Stimulated activated effector memory CD8-positive, alpha-beta T cell treated with anti-CD3 and anti-CD28 coated beads, Interleukin-12 subunit alpha, Interleukin-12 subunit beta, amount 100 ng/mL, for 72 hours (primary cell): ENCODE measurements at places on chromosomes 11 and 22.

DNA sequence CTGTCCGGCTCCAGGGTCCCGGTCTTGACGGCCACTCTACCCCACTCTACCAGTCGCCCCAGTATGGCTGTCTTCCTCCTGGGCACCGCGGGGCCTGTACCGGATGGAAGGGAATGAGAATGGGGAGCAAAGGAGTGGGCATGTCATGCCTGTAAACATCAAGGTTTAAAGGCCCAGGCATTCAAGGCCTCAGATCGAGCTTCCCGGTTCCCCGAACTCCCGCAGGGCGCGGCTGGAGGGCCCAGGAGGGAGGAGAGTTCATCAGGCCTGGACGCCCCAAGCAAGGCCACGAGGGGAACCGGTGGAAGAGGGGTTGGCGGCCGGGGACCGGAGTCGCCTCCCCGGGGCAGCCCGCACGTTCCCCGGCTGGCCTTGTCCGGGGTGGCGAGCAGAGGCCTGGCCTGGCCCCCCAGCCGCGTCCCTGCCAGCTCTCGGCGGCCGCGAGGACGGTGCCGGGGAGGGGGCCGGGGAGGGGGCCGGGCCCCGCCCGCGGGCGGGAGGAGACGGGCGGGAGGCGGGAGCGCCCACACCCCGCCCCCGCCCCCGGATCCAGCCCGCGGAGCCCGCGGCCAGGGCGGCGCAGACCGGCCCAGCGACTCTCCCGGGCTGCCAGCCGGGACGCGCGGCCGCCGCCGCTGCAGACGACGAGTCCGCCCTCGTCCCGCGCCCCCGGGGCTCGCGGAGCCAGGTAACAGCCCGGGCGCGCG is at the start of gene CDC42EP1:
TSS of gene CDC42EP1 (plus strand) at position 580 of the 707 bp plus-strand sequence. CDS start 5,870 bp downstream, outside the sequence.
- no peak for DNase-seq

DNA sequence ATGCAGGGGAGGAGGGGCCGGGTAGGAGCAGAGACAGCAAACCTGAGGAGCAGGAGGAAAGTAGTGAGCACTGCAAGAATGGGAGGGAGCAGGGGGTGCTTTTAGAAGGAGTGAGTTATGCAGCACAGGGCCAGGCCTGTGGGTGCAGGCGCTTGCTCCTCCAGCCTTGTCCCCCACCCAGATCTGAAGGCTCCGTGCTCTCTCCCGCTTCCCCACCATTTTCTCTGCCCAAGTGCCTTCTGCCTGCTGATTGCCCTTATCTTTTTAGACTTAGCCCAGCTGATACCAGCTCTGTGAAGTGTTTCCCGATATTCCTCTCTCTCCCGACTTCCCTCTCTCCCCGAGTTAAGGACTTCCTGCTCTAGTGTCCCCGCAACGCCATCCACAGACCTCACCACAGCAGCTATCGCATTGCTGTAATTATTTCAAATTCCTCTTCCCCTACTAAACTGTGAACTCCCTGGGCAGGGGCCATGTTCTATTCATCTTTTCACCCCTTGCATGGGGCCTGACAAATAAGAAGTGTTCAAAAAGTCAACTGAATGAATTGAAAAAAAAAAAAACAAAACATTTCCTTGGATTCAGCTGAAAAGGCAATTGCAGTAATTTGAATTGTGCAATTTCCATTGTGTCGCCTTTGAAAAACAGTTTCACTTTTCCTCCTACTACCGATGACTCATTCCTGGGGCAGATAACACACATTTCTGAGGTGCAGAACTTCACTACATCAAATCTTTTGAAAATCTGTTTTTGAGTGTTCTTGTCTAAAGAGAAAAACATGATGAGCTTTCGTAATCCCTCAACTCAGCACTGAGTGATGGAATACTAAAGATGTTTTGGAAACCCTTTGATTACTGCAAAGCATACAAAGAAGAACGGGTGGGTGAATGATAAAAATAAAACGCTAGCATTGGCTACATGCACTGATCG is 69.7 kb upstream of the BMAL1 start:
- no peak for DNase-seq

GRCh38 chr22:36220451-36220921 is 18.8 kb downstream of the APOL2 start:
- no peak for DNase-seq

GRCh38 chr11:33920838-33921613 is 29.1 kb upstream of the LMO2 start:
- no peak for DNase-seq

DNA sequence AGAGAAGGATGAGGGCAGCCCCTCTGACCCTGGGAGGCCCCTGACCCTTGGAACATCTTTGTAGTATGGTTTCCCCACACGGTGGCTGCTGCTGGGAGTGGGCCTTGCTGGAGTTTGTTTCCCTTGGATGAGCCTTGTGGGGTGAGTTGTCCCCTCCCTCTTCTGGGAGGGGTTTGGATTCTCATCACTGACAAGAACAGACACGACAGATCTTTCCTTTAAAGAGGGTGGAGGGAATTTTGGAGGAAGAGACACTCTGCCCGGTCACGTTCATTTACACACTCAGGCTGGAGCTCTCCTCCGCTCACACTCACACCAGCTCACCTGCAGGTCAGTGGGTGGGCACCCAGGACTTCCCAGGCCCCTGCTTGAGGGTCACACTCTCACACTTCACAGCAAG is 31.7 kb downstream of the POU2F3 start:
- no peak for DNase-seq

DNA sequence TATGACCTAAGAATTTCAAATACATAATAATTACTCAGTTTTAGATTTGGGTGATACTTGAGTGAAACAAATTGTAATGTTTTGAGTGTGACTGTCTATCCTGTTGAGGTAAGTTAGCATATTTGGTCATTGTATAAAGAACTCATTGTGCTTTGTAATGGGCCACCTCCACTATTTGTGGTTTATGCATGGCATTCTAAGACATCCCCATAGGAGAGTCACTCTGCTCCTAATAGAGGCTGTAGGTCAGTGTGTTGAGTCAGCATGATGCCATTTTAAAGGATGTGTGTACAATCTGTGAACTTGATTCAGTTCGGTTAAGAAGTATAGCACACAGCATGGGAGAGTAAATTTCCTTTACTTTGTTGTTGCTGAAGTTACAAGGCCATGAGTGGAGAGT is 1112.4 kb downstream of the JRKL start:
- DNase-seq = no peak

GRCh38 chr22:29454276-29454675 is 15.9 kb downstream of the RFPL1 start:
- no peak for DNase-seq

GRCh38 chr11:78350646-78351165 is 66.9 kb downstream of the GAB2 start:
- DNase-seq = no peak

GRCh38 chr11:75781831-75782230 is 13.3 kb downstream of the DGAT2 start:
- DNase-seq = no peak
